SJSA1 (cell line): ENCODE measurements at places on chromosomes 5 and 9. TPM values are rescaled to one million over a fixed set of nuclear protein-coding genes. Genes with fewer than 3 reads are reported as not detected.

SLCO4C1 gene
- total RNA-seq: not detected in 2 replicates

DNA sequence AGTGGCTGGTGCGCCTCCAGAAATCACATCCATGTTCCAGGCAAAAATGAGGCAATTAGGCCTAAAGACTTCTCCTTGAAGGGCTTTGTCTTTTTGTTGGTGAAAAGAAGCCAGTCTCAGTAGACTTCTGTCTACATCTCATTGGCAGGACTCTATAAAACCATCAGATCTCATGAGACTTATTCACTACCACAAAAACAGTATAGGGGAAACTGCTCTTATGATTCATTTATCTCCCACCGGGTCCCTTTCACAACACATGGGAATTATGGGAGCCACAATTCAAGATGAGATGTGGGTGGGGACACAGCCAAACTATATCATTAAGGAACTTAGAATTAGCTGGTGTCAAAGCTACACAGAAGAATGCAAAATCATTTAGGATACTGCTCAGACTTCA lies 77.7 kb upstream of the SNX2 start:
- H3K27me3 ChIP-seq: no peaks in the 10 kb centered on the region
- no peaks in the 10 kb centered on the region for H3K36me3 ChIP-seq
- no peak for DNase-seq

DNA sequence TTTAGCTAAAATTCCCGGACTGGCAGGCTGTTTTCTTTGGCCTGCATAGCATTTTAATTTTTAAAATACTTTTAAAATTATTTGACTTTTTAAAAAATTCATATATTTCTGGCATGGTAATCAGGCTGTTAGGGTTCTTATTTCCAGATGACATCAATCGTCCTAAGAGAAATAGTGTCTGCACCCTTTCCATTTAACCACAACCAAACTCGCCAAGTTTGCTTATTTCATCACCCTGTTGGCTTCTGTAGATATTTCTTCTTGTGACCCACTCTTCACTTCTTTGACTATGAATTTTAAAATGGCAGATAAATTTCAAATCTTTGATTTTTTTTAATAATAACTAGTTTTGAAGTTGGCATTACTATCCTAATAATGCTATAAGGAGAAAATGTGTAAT lies 675.7 kb upstream of the FTMT start:
- no peak overlapping the region for H3K4me3 ChIP-seq
- no peaks in the 10 kb centered on the region for H3K36me3 ChIP-seq
- H3K27me3 ChIP-seq: no peaks in the 10 kb centered on the region
- no peaks in the 10 kb centered on the region for H3K4me1 ChIP-seq
- no peak for DNase-seq
- H3K27ac ChIP-seq: no peak overlapping the region

KCNV2 gene
- not detected in 2 replicates for total RNA-seq

DNA sequence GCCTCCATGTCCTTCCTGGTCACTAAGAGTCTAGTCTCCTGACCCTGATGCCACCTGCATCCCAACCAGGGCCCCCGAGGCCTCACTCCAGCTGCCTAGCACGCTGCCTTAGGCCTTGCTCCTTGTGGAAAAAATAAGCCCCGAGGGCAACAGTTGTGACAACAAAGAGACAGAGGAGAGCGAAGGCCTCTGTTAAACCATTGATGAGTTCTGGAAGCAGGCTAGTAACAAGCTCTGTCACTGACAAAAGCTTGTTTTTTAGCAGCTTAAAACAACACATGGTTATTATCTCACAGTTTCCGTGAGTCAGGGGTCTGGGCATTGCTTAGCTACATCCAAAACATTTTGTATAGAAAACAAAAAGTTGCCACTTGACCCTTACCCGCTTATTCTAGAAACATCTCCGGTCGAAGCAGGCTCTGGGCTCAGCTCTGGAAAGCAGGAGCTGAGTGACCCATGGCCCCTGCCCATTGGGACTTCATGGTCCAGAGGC lies 48.2 kb upstream of the TBC1D2 start:
- no peak overlapping the region for H3K4me3 ChIP-seq
- H3K36me3 ChIP-seq: no peaks in the 10 kb centered on the region

DNA sequence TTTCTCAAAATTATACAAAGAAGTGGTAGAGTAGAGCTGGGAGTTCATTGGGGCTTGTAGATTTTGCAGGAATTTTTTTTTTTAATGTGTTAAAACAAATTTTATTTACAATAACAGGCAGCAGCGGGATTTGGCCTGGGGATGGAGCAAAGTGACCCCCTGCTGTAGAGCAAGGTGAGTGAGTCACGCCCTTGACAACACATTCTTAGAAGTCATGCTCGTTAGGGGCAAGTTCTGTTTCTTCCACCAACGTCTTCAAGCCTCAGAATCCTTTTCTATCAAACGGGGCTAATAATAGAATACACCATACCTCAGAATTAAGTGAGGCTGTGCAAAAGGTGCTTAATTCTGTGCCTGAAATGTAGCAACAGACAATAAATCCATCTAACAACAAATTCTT lies 1.1 kb upstream of the ANKDD1B start:
- no peak overlapping the region for H3K4me3 ChIP-seq
- no peak overlapping the region for H3K27ac ChIP-seq
- H3K4me1 ChIP-seq: peaks cover 28% of the 10 kb centered on the region
- no peak for DNase-seq

GRCh38 chr5:107653685-107654084 lies 17.1 kb downstream of the EFNA5 start:
- no peaks in the 10 kb centered on the region for H3K4me1 ChIP-seq
- H3K27me3 ChIP-seq: peaks cover 3% of the 10 kb centered on the region
- DNase-seq: no peak
- H3K36me3 ChIP-seq: no peaks in the 10 kb centered on the region
- no peak overlapping the region for H3K4me3 ChIP-seq

DRD1 gene
- total RNA-seq: 10.0 and 14.0 TPM in 2 replicates

DNA sequence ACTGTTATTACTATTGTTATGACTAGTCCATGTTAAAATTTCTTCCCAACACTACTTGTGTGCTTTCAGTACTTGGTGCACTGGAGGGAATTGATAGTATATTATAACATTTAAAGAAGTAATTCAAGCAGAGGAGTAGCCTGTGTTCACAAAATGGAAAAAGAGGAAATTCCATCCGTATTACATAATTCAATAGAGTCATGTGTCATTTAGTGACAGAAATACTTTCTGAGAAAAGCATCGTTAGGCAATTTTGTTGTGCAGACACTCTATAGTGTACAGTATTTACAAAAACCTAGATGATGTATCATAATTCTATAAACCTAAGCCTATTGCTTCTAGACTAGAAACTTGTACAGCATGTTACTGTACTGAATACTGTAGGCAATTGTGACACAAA lies 78.3 kb upstream of the PCSK5 start:
- no peak overlapping the region for H3K4me3 ChIP-seq
- H3K4me1 ChIP-seq: no peaks in the 10 kb centered on the region
- no peaks in the 10 kb centered on the region for H3K27me3 ChIP-seq
- H3K27ac ChIP-seq: no peak overlapping the region
- no peaks in the 10 kb centered on the region for H3K36me3 ChIP-seq

PTGES gene
- total RNA-seq: 2.4 and 5.4 TPM in 2 replicates

DNA sequence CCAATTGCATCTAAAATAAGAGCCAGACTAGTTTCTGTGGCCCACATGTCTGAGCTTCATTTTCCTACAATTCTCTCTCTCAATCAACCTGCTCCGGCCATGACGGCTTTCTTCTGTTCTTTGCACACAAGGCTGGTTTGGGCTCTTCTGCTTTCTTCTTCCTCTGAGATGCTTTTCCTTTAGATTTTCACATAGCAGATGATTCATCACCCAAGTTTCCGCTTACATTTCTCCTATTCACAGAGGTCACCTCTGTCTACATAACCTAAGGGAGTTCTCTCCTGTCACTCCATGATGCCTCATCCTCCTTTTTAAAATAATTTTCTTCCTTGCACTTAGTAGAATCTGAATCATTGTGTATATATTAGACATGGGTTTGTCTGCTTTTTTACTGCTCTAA lies 334.6 kb upstream of the TUSC1 start:
- H3K27ac ChIP-seq: no peak overlapping the region
- no peak overlapping the region for H3K4me3 ChIP-seq
- H3K4me1 ChIP-seq: no peaks in the 10 kb centered on the region
- no peaks in the 10 kb centered on the region for H3K27me3 ChIP-seq
- no peak for DNase-seq
- no peaks in the 10 kb centered on the region for H3K36me3 ChIP-seq

NPM1 gene
- total RNA-seq: 2,195 and 3,207 TPM in 2 replicates

- no peaks in the 10 kb centered on the region for H3K4me1 ChIP-seq
- DNase-seq: no peak
- peaks cover 2% of the 10 kb centered on the region for H3K36me3 ChIP-seq
- H3K4me3 ChIP-seq: no peak overlapping the region
Observed at GRCh38 chr9:94980947-94981722, 254.6 kb downstream of the AOPEP start.

DNA sequence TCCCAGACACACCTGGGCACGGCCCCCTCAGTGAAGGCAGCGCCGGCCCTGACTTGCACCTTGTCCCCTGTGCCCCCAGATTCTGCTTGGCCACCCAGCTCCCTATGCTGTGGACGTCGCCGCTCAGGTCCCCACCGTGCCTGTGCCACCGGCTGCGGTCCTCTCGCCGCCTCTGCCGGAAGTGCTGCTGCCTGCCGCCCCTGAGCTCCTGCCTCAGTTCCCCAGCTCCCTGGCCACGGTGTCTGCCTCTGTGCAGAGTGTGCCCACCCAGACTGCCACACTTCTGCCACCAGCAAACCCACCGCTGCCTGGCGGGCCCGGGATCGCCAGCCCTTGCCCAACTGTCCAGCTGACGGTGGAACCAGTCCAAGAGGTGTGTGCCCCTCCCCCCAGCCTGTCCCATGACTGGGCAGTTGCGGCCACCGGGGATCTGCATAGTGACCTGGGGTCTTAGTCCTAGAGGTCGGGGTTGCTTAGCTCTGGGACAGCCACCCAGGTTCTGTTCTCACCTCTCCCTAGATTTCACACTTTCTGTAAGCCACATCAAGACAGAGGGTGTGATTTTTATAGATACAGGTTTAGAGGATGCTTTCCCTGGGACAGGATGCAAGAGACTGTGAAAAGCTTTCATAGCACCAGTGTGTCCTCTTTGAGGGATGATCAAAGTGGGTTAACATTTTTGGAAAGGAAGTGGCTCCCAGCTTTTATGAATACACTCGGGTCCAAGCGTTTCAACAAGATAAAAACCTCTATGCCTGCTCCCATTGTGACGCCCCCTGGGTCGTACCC lies 78.0 kb downstream of the WNK2 start:
- H3K4me1 ChIP-seq: no peaks in the 10 kb centered on the region
- no peak overlapping the region for H3K4me3 ChIP-seq
- H3K27ac ChIP-seq: no peak overlapping the region

ZNF354B gene
- total RNA-seq: 7.0 and 10.7 TPM in 2 replicates

- H3K27me3 ChIP-seq: no peaks in the 10 kb centered on the region
- no peak for DNase-seq
- no peaks in the 10 kb centered on the region for H3K36me3 ChIP-seq
- no peaks in the 10 kb centered on the region for H3K4me1 ChIP-seq
- no peak overlapping the region for H3K27ac ChIP-seq
Observed at GRCh38 chr5:7801891-7802614, 48.9 kb downstream of the CFAP90 start.

DNA sequence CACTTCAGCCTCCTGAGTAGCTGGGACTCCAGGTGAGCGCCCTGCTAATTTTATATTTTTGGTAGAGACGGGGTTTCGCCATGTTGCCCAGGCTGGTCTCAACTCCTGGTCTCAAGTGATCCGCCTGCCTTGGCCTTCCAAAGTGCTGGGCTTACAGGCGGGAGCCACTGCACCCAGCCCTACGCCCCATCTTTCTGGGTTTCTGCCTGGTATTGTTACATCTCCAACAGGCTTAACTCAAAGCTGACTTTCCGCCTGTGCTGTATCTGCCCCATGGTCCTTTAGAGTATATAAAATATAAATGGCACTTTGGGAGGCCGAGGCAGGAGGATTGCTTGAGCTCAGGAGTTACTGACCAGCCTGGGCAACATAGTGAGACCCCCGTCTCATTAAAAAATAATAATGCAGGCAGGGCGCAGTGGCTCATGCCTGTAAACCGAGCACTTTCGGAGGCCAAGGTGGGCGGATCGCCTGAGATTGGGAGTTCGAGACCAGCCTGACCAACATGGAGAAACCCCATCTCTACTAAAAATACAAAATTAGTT lies 36.5 kb upstream of the GLDC start:
- H3K27ac ChIP-seq: peak overlapping the region; percentile 94
- no peaks in the 10 kb centered on the region for H3K27me3 ChIP-seq
- no peaks in the 10 kb centered on the region for H3K36me3 ChIP-seq
- peaks cover 5% of the 10 kb centered on the region; the same call in 1 of the 2 replicates for H3K4me1 ChIP-seq

DNA sequence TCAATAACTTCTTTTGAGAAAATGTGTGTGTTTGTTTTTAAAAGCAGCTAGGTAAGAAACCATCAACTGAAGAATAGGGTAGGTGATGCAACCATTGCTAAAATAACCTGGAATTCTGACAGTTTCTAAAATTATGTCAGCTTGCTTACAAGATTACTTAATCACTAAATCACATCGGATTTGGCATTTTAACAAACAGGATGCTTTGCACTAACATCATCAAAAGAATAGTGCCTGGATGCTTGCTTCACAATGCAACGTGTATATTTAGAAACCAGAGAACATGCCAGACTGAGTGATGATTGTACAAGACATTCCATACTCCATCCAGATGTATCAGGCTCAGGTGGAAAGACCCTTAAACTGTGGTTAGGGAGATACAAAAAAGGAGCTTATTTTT lies 43.9 kb downstream of the PAM start:
- no peaks in the 10 kb centered on the region for H3K27me3 ChIP-seq
- H3K36me3 ChIP-seq: no peaks in the 10 kb centered on the region
- H3K27ac ChIP-seq: no peak overlapping the region
- H3K4me3 ChIP-seq: no peak overlapping the region

DNA sequence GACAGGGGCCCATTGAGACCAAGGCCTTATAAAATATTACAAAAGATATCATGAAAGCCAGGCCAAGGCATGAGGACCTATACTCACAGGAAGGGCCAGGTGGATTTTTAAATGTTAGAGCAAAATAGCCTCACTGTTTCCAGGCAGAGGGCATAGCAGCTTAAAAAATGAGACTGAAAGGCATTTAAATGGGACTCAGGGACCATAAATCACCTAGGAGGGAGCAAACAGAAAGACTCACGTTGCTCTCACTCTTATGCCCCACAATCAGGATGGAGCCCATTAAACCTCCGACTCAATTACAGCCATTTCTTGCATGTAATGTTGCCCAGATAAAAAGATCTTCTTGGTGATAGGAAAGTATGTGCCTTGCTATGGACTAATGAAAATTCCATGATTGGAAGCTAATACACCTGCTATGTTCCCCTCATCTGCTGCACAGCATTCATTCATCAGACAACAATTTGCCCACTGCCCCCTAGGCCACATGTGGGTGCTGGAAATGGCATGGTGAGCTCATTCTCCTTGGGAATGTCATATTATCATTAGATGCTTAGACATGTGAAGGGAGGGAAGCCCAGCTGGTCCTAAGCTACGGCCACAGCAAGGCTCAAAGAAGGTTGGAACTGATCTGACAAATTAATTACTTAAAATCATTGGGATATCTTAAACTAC lies 128.6 kb upstream of the GRIA1 start:
- H3K4me3 ChIP-seq: no peak overlapping the region
- H3K4me1 ChIP-seq: no peaks in the 10 kb centered on the region
- DNase-seq: no peak
- no peaks in the 10 kb centered on the region for H3K27me3 ChIP-seq

- no peak for DNase-seq
- H3K27ac ChIP-seq: no peak overlapping the region
- no peaks in the 10 kb centered on the region for H3K27me3 ChIP-seq
Observed at GRCh38 chr5:3833566-3833965, 237.9 kb downstream of the IRX1 start.

PDE8B gene
- not detected in 2 replicates for total RNA-seq

NEURL1B gene
- 7.4 and 15.4 TPM in 2 replicates for total RNA-seq

GRCh38 chr5:1973391-1974013 lies 90.8 kb upstream of the IRX4 start:
- H3K4me3 ChIP-seq: no peak overlapping the region
- H3K4me1 ChIP-seq: no peaks in the 10 kb centered on the region
- no peaks in the 10 kb centered on the region for H3K36me3 ChIP-seq
- H3K27me3 ChIP-seq: 0 out of 2 replicates have a peak, but pooled peaks cover 6% of the 10 kb centered on the region
- no peak overlapping the region for H3K27ac ChIP-seq
